ENCODE measurements at places on chromosomes 7 and 10.

GRCh38 chr7:18179093-18179492, 151.4 kb upstream of the PRPS1L1 start:
- no peak for DNase-seq

GRCh38 chr10:107163076-107163855, 1.2 kb downstream of the SORCS1 start:
- no peak for DNase-seq

GRCh38 chr7:101595766-101596537, 33.1 kb downstream of the MYL10 start:
- peak; percentile 15 for DNase-seq

DNA sequence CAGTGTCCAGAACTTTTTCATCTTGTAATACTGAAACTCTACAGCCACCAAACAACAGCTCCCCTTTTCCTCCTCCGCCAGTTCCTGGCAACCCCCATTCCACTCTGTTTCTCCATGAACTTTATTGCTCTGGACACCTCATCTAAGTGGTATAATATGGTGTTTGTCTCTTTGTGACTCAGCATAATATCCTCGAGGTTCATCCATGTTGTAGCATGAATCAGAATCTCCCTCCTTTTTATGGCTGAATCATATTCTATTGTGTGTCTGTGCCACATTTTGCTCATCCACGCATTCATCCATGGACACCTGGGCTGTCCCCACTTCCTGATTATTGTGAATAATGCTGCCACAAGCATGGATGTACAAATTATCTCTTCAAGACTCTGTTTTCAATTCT, 124.4 kb upstream of the FGFR2 start:
- no peak for DNase-seq

GRCh38 chr7:83629117-83629880, 19.6 kb downstream of the SEMA3E start:
- no peak for DNase-seq

DNA sequence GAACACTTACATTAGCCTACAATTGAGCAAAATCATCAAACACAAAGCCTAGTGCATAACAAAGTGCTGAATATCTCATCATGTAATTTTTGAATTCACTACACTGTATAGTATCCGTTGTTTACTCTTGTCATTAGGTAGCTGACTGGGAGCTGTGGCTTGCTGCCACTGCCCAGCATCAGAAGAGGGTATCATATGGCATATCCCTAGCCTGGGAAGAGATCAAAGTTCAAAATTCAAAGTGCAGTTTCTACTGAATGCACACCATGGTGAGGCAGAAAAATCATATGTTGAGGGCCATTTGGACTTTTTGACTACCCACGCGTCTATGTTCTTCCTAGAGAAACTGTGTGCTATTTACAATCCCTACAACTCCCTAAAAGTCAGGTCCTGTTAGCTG, 7.5 kb upstream of the ZC3HAV1 start:
- no peak for DNase-seq

All from NCI-H2171 treated with DMSO at 0.1 percent for 48 hours (cell line).